ENCODE measurements at places on chromosomes 16 and 17.

DNA sequence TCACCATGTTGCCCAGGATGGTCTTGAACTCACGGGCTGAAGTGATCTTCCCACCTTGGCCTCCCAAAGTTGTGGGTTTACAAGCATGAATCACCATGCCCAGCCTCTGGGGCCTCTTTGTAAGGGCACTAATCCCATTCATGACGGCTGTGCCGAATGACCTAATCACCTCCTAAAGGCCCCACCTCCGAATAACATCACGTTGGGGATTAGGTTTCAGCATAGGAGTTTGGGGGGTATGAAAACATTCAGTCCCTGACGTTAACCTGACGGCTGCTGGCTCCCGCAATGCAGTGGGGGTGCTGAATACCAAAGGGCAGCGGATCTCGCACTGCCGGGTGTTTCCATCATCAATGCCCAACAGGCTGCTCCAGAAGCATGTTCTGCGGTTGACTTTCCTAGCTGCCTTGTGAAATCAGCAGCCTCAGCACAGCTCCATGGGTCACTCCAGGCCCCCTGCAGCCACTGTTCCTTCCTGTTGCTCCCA lies 120.8 kb upstream of the SEC14L1 start:
- no peak for DNase-seq

DNA sequence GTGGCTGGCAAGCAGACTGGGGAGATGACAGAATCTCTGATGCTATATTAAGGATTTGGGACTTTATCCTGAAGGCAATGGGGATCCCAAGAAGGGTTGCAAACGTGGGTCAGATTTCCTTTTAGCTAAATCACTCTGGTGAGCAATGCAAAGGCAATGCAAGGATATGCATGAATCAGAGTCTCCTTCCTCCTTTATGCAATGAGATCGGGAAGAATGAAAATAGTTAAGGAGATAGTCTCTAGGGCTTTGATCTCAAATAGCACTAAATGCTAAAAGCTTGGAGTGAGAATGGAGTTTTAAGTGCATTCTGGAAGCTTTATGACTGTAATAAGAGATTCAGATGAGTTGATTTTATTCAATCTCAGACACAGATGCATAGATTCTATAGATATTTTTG lies 27.2 kb upstream of the SHISA9 start:
- no peak for DNase-seq

- DNase-seq, result no peak
These were observed 33.9 kb downstream of the TNFRSF13B start for GRCh38 chr17:16938031-16938430.

DNA sequence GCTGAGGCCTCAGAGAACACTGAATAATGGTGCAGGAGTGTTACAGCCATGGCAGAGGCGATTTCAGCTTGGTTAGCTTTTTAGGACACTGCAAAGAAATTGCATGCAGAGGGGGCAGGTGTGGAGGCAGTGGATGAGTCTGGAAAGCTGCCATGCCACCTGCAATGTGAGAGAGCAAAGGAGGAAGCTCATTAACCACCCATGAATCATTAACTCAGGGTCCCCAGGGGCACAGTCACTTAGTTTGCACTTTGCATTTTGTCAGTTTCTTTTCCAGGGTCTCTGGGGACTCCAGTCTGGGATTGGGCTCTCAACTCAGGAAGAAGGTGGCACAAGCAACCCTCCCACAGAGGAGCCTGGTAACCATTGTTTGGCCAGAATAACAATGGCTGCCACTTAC lies 132.9 kb downstream of the USP31 start:
- no peak for DNase-seq

DNA sequence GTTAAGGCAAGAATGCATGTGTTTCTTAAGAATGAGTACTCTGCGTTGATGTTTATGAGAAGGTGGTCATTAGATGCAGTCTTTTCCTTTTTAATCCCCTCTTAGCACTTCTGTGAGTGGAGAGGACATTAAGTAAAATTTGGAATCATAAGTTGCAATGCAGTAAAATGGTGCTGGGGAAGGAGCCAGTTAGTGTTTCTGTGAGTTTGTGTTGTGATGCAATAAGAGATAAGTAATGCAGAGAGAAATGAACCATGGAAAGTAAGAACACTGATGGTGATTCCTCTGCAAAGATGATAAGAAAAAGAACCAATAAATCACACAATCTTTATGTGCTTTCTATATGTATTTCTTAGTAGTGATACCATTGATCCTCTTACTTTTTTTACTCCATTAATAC lies 20.0 kb downstream of the ABHD15 start:
- DNase-seq, result no peak

DNA sequence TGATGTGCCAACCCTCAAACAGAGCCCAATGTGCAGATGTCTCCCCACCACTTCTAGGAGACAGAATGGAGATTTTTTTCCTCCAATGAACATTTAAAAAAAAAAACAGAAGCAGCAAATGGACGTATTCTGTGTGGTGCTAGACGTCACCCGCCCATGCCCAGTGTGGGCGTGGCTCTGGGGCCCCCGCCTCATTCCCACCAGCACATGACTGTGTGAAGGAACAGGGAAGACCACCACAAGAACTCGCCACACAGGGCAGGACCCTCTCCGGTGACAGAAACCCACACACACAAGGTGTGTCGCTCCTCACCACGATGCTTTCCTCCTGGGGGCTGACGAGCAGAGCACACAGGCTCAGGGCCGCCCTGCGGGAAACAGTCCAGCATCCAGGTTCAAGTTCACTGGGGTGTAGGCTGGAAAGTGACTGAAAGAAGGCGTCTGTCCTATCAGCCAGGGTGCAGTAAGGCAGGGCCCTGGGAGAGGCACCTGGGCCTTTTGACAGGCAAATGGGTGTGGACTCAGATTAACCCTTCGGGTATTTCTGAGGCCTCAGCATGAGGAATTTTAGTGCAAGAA lies 53.5 kb downstream of the KLHDC4 start:
- DNase-seq, result no peak

DNA sequence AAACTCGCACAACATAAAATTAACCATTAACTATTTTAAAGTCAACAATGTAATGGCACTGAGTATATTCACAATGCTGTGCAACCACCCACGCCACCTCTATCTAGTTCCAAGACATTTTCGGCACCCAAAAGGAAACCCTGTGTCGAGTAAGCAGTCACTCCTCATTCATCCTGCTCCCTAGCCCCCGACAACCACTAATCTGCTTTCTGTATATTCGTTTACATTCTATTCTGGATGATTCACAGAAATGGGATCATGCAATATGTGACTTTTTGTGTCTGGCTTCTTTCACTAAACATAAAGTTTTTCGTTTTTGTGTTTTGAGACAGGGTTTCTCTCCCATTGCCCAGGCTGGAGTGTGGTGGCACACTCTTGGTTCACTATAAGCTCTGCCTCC lies 42.2 kb upstream of the HAPSTR1 start:
- no peak for DNase-seq

GRCh38 chr16:11743308-11744074 lies 834 bp upstream of the TXNDC11 start:
- DNase-seq, result peak; percentile 86

DNA sequence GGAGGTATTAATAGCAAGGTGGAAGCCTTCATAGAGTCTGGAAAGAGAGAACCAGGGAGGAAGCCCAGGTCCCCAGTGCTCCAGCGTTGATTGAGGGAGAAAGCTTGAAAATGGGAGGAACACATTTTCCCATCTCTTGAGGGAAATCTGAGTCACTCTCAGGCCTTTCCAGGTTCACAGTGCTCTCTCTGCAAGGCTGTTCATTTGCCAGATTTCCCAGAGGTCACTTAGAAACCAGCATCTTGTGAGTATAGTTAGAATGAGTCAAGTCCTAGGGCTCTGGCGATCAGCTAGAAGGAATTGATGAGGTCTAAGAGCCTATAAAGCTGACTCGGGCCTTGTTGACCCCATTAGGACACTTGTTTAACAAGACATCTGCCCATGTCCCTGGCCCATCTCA lies 17.7 kb upstream of the ZNF594 start:
- DNase-seq, result no peak

DNA sequence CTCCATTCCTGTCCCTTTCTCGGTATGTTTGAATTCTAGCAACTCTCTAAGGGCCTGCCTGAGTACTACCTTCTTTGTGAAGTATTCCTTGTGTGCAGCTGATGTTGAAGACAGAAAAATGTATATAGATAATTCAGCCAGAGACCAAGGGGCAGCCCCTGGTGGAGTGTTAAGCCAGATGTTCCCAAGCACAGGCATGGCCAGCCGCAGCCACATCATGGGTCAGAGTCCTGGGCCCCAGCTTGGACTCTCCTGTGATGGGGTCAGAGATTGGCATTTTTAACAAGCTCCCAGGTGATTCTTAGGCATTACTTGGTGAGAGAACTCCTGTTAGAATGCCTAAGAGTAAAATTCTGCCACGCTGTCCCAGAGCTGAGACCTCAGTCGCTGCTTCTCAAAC lies 100.8 kb downstream of the IRF8 start:
- DNase-seq, result no peak

DNA sequence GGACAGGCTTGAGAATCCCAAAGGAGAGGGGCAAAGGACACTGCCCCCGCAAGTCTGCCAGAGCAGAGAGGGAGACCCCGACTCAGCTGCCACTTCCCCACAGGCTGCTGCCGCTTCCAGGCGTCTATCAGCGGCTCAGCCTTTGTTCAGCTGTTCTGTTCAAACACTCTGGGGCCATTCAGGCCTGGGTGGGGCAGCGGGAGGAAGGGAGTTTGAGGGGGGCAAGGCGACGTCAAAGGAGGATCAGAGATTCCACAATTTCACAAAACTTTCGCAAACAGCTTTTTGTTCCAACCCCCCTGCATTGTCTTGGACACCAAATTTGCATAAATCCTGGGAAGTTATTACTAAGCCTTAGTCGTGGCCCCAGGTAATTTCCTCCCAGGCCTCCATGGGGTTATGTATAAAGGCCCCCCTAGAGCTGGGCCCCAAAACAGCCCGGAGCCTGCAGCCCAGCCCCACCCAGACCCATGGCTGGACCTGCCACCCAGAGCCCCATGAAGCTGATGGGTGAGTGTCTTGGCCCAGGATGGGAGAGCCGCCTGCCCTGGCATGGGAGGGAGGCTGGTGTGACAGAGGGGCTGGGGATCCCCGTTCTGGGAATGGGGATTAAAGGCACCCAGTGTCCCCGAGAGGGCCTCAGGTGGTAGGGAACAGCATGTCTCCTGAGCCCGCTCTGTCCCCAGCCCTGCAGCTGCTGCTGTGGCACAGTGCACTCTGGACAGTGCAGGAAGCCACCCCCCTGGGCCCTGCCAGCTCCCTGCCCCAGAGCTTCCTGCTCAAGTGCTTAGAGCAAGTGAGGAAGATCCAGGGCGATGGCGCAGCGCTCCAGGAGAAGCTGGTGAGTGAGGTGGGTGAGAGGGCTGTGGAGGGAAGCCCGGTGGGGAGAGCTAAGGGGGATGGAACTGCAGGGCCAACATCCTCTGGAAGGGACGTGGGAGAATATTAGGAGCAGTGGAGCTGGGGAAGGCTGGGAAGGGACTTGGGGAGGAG lies at the start of gene CSF3:
Gene CSF3 (plus strand): TSS at position 436 of the 993 bp plus-strand sequence. CDS start 35 bp downstream, at position 471.
- DNase-seq, result no peak

DNA sequence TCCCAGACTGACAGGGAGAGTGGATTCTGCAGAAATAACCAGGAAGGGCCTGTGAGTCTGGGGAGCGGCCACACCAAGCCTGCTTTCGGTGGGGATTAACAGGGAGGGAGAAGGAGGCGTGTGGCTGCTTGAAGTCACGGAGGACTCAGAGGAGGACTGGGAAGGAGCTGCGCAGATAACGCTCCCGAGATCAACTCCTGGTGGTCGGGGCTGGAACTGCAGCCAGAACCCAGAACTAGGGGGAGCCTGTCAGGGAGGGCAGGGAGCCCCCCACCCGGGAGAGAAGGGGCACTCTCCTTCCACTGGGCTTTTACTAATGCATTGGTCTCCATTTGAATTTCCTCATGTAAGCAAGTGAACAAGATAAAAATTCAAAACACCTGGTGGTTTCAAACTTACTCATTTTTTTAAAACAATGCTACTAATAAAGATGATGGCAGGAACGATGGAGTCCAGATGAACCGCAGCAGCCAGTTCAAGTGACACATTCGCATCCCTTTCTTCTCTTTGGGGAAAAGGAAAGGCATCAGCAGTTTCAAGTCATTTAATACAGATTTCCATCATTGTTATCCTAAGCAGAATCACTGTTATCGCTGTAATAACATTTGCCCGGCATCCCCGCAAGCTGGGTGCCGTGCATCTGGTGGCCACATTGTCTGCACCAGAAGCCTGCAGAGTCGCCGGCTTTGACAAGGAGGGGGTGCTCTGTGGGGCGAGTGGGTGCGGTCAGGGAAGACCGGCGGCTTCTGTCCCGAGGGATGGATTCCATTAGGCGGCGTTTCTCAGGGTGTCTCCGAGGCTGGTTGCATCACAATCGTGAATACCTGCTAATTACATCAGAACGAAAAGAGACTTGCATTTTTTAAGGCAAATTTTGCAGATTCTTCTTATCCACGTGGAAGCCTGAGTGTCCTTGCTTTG lies 183.0 kb downstream of the FOXL1 start:
- DNase-seq, result no peak

GRCh38 chr17:82952019-82952418 lies 112.2 kb upstream of the ZNF750 start:
- DNase-seq, result no peak

DNA sequence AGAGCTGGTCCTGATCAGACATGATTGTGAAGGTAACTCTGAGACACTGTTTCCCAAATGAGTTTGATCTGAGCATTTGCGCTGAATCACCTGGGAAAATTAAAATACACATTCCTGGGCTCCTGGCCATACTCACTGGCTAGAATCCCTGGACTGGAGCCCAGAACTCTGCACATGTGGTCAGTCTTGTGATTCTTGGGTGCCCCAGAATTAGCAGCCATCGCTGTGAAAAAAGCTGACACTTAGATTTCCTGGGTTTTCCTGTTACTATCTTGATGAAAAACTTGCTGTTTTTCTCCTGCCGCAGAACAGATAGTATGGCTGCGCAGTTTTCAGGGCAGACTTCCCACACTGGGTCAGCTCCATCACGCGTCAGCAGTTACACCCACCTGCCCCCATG lies 24.6 kb downstream of the NECAB2 start:
- no peak for DNase-seq

DNA sequence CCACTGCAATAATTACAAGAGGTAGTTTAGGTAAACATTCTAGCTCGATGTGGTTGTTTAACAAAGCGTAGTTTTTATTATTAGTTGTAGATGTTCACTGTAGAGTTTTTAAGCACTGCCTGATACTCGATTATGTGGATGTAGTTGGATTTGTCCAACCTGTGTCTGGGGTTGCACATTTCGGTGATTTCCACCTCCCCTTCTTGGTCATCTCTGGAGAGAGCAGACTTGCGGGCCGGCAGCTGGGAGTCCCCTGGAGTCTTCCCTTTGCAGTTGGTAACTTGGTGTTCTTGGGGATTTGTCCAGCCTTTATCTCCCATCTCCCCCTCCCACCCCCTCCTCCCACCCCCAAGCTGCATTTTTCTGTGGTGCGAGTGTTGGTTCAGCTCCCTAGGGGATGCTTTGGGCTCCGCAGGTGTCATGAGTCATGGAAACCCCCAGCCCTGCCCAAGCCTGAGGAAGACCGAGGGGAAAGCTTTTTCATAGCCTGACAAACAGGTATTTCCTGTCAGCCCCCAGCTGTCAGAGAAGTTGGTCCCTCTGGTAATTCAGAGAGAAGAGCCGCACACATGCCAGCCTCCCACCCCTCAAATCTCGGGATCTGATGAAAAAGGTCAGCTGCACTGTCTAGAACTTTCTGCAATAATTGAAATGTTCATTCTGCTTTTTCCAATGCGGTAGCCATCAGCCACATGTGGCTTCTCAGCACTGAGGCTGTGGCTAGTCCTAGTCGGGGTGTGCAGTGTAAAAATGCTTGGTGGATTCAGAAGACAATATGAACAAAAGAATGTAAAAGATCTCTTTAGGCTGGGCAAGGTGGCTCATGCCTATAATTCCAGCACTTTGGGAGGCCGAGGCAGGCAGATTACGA lies 50.3 kb downstream of the KSR1 start:
- DNase-seq, result no peak

All from left lobe of liver (tissue), 2 donors.